ENCODE measurements at places on chromosomes 6 and 20.
A peak's percentile ranks its signal among the peaks of the same experiment; 100 is the strongest.

DNA sequence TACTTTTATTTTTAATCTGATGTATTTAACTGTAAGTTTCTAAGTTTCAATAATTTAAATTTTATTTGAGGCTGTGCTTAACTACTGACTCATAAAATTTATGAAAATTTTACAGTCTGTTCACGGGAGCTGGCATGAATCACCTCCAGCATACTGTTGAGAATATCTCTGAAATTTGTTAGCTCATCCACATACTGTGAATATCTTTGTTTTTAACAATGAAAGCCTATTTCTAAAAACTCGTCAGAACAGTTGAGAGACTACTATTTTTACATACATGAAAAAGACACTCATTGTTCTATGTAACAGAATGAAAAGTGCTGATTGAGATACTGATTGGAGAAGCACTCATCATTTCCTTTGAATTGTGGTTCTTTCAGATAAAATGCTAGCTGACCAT is 749.3 kb downstream of the TENT5A start:
- no peak for DNase-seq

DNA sequence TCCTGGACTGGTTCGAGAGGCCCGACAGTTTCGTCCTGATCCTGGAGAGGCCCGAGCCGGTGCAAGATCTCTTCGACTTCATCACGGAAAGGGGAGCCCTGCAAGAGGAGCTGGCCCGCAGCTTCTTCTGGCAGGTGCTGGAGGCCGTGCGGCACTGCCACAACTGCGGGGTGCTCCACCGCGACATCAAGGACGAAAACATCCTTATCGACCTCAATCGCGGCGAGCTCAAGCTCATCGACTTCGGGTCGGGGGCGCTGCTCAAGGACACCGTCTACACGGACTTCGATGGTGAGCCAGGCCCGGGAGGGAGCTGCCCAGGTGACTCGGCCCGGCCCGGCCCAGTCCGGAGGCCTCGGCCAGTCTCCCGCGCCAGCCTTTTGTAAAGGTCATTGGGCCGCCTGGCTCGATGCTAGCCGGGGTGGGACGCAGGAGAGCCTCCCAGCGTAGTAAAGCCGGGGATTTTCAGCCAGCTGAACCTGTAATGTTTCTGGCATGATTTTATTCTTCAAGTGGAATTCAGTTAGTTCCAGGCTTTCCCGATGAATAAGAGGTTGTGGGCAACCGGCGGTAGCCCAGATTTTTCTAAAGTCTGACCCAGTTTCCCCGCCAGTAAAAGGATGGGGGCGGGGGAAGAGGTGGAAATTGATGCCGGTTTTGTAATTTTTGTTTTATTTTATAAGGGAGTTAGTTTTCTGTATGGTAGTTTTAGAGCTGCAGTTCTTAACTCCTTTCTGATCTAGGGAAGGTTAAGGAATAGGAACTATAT is 1.4 kb downstream of the PIM1 start:
- DNase-seq, result peak; percentile 67

DNA sequence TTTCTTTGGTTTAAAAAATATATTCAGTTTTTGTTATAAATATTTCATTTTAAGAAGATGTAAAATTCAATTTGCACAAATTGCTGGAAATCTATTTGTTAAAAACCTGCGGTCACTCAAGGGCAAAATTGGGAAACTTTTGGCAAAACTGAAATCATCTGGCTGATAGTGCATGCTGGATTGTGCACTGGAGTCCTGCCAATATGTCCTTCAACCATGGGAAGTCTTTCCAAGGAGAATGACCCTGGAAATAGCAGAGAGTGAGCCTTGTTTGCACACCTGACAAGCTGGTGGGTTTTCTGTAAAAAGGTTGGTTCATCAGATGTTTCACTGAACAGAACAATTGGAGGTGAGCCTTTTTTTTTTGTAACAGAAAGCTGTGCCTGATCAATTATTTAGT is 413.5 kb downstream of the BTBD3 start:
- DNase-seq, result no peak

GRCh38 chr6:165694296-165694695 is 31.3 kb upstream of the PDE10A start:
- no peak for DNase-seq

- no peak for DNase-seq
Observed at GRCh38 chr6:108203189-108204112, 37.6 kb downstream of the NR2E1 start.

DNA sequence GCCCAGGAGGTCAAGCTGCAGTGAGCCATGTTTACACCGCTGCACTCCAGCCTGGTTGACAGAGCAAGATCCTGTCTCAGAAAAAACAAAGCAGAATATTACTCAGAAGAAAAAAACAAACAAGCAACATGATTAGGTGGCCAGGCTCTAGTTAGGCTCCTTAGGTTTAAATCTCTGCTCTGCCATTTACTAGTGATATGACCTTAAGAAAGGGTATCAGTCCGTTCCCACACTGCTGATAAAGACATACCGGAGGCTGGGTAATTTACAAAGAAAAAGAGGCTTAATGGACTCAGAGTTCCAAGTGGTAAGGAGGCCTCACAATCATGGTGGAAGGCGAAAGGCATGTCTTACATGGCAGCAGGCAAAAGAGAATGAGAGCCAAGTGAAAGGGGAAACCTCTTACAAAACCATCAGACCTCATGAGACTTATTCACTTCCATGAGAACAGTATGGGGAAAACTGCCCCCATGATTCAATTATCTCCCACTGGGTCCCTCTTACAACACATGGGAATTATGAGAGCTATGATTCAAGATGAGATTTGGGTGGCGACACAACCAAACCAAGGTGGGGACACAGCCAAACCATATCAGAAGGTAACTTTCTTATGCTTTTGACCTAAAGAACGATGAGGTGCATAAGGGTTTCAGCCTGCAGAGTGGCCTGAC is 2.4 kb upstream of the LTV1 start:
- no peak for DNase-seq

DNA sequence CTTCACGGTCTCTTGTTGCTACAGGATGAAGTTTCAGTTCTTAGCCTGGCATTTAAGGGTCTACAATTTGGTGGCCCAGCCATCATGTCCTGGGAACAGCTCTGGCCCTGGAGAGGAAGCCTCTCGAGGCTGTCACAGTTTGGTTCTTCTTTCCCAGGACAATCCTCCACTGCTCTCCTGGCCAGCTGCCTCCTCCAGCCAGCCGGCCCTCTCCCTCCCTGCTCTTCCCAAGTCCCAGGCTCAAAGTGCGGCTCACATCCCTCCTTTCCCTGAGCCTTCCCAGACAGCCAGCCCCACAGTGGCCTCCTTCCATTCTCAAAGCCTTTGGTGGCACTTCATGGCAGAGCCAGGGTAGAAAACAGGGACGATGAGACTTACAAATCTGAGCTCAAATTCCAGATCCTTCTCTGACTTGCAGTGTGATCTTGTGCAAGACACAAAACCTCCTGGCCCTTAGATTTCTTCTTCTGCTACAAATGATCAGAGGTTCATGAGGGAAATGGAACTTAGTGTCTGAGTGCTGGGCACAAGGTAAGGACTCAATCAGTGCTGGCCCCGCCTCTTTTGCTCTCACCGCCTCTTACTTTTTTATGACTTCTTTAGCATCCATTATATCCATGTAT is 223.8 kb upstream of the ECI2 start:
- no peak for DNase-seq

DNA sequence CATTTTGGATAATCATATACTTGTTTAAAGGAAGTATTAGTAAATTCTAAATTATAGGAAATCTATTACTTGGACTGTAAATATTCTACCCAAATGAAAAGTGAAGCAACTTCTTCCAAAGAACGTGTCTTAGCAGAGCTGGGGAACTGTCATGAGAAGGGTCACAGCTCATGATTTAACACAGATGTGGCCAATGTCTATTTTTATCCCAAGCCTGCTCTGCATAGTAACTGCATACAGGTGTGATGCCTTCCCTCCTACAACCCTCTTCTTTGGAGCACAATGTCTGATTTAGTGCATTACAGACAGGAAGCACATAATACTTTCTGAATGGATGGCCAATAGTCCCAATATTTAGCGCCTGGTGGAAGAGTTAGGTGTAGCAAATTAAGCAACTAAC is 138.7 kb upstream of the THEMIS start:
- DNase-seq, result no peak

Measured in hematopoietic multipotent progenitor cell treated with erythropoietin and hydrocortisone succinate and interleukin-3 and kit ligand, for 15 days (in vitro differentiated cells).